ENCODE measurements at places on chromosomes 4 and X.

- DNase-seq, result no peak
These were observed 39.7 kb downstream of the SMIM20 start for GRCh38 chr4:25953740-25954139.

GRCh38 chr4:71689822-71690221, 94.1 kb downstream of the GC start:
- no peak for DNase-seq

DNA sequence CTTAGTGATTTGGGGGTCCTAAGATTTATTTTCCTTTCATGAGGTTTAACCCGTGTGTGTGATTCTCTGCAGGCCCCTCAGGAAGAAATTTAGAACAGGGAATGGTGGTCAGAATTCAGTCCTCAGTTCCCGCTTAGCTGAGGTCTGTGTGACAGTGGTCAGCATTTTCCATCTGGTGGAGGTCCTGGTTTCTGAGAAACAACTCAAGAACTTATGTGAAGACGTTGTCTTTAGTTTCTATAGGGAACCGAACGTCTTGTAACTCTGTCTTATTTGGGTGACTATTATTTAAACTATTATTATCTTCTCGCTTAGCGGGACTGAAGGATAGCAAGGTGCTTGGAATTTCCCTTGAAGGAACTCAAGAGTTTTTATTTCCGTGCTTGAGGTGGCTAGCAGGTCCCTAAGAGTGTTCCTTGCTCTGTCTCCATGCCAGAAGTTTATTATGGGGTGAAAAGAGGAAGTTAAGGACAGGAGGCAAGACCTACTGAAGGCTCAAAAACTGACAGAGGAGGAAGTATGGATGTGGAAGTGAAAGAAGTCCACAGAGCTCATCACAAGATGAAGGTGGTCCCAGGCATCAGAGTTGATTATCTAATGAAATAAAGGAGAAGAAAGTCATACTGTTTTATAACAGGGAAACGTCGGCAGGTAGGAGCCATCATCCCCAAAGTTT, 9.4 kb downstream of the MGST2 start:
- DNase-seq, result no peak

DNA sequence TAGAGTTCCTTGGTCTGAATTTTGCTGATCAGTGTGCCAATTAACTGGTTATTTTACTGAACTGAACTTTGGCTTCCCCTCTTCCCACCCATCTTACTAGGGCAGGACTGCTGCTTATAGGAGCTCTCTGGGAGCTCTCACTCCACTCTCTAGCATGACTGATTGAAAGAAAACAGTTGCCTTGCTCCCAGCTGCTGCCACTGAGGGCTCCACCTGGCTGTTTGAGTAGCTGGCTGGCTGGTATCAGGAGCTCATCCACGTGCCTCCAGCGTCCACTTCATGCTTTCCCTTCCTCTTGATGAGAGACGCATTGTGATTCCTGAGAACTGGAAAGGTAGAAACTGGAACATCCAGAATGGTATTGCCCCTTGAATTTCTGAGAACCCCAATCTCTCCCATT, 73.0 kb upstream of the KLHL13 start:
- no peak for DNase-seq

GRCh38 chr4:150789864-150790263, 207.9 kb downstream of the MAB21L2 start:
- DNase-seq, result no peak

- DNase-seq, result peak; percentile 60
These were observed 1.7 kb upstream of the FGFRL1 start for GRCh38 chr4:1009542-1010394.
